ENCODE measurements at places on chromosomes 3 and 15.

DNA sequence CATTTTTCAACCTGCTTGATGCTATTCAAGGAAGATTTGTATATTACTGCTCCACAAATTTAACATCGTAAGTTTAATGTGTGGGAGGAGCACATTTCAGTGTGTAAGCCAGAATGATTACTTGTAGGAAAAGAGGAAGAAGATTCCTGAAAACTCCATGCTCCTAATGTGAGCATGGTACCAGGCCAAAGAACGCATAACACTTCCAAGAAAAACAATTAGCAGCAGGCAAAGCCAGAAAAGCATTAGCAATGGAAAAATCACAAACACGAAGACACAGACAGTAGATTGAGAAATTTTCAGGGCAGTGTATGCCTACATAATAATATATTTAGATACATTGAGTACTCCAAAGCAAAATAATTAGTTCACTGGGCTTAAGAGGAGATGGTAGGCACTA lies 96.6 kb upstream of the CBLB start:
- no peak for DNase-seq

- no peak for DNase-seq
Measured at GRCh38 chr15:70093070-70093469, 4.6 kb downstream of the TLE3 start.

DNA sequence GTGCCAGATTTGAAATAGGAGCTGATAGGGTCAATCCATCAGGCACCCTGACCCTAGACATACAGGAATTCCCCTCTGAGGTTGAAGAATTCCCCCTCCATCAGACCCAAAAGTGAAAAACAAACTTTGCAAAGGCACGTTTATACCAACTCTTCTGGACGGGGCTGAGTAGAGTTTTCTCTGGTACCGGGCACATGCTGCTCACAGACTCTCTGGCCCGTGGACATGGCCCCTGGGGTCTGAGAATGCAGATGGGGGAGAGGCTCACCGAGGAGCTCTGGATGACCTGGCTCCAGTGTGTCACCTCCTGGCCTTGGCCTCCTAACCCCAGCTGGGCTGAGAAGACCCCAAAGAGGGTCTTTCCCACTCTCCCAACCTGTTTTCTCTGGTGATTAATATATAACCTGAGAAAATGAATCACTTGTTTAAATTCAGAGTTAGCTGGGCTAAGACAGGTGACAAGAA lies 11.2 kb upstream of the LIPC start:
- DNase-seq = no peak

- no peak for DNase-seq
Measured at GRCh38 chr3:71752831-71753700, 589 bp upstream of the GPR27 start.

DNA sequence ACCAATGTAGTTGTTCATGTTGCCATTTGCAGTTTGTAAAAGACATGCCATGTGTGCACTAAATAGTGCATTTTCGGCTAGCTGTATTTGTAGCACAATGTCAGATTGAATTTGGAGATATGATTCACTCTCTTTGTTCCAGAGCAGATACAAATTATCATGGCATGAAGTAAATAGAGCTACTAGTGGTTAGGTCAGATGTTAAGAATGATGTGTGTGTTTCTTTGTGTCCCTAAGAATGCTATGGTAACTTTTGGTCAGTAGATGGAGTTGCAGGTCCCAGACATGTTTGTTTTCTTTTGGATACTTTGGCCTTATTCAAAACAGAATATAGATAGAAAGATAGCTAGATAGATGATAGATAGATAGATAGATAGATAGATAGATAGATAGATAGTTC lies 595.8 kb downstream of the NLGN1 start:
- peak; percentile 40 for DNase-seq

DNA sequence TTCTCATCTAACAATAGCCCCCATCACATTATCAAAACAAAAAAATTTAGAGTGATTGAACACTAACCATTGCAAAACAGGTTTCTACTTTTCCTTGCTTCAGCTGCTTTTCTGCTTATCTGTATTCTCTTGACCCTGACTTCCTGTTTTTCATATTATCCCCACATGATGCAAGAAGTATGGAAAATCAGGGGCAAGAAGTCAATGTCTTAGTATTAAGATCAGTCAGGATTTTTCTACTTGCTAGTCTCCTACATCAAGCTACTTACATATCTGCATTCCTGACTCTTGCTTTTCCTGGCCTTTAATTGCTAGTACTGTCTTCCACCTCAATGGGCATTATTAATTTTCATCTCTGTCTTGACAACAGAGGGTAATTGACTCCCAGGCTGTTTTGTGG lies 300.2 kb downstream of the OTOL1 start:
- DNase-seq = no peak

GRCh38 chr3:25442486-25442885 lies 14.4 kb downstream of the RARB start:
- no peak for DNase-seq

DNA sequence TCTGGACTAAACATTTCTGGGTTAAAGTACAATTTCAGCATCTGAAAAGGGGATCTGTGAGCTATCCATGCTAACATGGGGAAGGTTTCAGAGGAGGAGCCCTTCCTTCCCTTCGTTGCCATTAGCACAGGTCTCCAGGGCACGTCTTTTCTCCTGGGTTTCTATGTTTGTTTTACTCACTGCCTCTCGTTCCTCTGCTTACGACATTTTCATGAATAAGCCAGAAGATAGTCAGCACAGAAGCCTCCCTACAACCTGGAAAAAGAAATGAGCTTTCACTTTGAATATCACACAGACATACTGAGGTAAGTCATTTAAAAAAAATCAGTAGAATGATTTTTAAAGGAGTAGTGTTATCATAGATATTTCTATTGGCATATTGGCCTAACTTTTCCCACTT lies 117.2 kb upstream of the KCNMB2 start:
- peak; percentile 74 for DNase-seq

Measured in DMS53 (cell line).